NCI-H2171 treated with DMSO at 0.1 percent for 48 hours (cell line): ENCODE measurements at places on chromosomes 5 and 9.
A peak's percentile ranks its signal among the peaks of the same experiment; 100 is the strongest.

- peak; percentile 56 for DNase-seq
These were observed 51.7 kb downstream of the S1PR3 start for GRCh38 chr9:89042984-89043383.

- DNase-seq: no peak
These were observed 41.4 kb upstream of the CTNNA1 start for GRCh38 chr5:138711811-138712210.

- DNase-seq: no peak
These were observed 13.8 kb downstream of the ZNF608 start for GRCh38 chr5:124732428-124733328.

GRCh38 chr9:68895741-68896478, 118.0 kb downstream of the PRKACG start:
- DNase-seq: no peak

DNA sequence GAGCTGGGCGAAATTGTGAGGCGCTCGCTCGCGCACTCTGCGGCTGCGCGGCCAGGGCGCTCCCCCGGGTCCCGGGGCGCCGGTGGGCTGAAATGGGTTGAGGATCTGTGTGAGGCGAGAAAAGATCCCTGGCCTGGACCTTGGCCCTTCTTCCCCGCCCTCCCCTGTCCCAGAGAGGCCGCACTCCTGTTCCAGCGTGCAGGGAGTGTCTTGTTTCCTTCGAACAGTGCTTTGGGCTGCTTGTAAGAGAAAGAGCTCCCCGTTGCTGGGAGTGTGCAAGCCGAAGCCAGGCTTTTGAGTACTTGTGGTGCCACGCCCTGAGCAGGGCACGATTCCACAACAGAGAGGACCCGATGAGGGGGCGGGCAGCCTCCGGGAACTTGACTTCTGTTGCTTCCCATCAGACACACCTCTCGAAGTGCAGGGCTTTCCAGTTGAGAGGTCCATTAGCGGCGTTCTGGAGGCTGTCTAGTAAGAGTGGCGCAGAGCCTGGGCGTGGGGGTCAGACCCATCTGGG, 535 bp downstream of the DOLPP1 start:
- peak; percentile 54 for DNase-seq

- DNase-seq: no peak
These were observed 53.5 kb downstream of the RNF38 start for GRCh38 chr9:36346569-36346968.

DNA sequence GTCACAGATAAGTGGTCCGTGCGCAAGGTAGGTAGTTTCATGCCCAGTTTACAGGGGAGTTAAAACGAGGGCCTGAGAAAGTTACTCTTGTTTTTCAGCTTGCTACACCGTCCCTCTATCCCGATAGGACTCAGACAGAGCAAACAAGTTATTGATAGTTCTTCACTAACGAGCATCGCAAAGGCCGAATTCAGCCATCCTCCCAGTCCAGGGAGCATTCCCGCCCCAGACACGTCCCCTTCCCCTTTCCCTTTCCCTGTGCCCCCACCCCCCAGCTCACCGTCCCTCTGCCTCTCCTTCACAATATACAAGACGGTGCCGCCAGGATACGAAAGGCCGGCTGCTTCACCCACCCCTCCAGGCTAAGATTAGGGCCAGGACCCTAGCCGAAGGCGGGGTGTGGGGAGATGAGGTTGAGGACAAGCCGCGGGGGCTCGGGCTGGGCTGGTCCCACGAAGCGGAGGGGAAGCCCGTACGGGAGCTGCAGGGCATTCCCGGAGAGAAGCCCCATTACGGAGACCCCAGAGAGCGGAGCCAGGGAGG, 599 bp downstream of the KIAA1191 start:
- no peak for DNase-seq

DNA sequence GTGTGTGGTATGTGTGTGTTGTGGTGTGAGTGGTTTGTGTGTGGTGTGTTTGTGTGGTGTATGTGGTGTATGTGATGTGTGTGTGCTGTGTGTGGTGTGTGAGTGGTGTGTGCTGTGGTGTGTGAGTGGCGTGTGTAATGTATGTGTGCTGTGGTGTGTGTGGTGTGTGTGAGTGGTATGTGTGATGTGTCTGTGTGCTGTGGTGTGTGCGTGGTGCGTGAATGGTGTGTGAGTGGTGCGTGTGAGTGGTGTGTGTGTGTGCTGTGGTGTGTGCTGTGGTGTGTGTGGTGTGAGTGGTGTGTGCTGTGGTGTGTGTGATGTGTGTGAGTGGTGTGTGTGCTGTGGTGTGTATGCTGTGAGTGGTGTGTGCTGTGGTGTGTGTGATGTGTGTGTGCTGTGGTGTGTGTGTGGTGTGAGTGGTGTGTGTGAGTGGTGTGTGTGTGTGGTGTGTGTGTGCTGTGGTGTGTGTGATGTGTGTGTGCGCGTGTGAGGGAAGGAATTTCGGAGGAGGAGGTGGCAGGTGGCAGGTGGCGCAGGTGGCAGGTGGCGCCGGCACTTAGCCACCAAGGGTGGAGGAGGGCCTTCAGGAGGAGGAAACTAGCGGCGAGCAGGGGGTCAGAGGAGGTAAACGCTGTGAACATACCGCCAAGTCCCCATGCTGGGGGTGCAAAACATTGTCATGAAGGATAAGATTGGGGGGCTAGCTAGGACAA, 191.8 kb downstream of the MELK start:
- peak; percentile 65 for DNase-seq

- DNase-seq: no peak
These were observed 179.7 kb downstream of the PIK3R1 start for GRCh38 chr5:68395302-68395701.

- no peak for DNase-seq
These were observed 4.5 kb downstream of the REEP5 start for GRCh38 chr5:112917453-112917995.

GRCh38 chr9:121071756-121072421, 2.9 kb upstream of the CNTRL start:
- DNase-seq: no peak

DNA sequence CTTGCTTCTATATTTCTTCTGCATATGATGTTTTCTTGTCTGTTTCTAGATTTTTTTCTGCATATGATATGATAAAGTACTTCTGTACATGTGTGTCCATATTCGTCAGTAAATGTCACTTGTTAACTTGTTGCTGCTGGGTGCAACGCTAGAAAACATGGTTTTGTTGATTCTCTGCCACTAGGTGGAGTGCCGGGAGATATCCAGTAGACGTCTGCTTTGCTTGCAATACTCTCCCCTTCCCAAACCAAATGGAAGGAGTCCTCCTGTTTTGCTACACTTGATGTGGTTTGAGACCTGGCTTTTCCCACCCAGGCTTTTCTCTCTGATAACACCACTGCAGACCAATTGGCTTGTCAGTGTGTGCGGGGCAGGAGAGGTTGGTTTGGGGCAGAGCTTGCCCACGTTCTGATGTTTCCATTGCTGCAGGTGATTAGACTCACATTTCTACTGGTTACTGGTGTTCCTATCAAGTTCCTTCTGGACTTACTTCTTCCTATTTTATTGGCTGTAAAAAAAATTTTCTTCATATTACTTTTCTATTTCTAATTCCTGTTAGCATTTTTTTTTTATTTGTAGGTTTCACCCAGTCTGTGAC, 900.0 kb upstream of the CDH10 start:
- peak; percentile 46 for DNase-seq

DNA sequence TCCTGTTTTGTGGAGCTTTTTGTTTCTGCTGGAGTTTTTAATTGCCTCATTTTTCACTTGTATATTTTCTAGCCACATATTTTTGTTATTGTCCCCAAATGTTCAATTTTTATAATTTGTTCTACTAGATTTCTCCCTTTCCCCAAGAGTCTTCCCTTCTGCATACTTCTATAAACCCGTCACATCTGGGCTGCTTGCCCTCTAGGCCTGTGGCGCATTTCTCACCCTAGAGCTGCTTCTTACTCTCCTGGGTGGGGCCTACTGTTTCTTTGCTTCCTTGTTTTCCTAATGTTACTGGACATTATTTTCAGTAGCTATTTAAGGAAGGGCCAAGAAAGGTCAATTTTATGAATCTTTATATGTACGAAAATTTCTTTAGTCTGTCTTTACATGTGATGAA, 51.5 kb downstream of the NXNL2 start:
- no peak for DNase-seq

- peak; percentile 11 for DNase-seq
These were observed 7.9 kb downstream of the G3BP1 start for GRCh38 chr5:151779531-151780125.

GRCh38 chr5:139677736-139678613, 29.8 kb downstream of the CXXC5 start:
- DNase-seq: peak; percentile 44

DNA sequence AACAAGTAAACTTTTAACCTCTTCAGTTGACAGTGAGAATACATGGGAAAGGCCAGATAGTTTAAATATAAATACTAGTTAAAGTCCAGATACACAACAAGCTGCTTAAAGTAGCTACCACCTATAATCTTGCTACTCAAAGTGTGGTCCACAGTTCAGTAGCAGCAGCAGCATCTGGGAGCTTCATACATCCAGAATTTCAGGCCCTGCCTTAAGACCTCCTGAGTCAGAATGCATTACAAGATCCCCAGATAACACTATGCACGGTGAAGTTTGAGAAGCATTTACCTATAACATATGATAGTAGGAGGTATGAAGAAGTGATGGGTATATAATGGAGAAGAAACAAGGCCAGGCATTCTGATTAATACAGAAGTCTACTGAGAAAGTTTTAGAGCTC, 244.5 kb downstream of the EFNA5 start:
- DNase-seq: no peak

DNA sequence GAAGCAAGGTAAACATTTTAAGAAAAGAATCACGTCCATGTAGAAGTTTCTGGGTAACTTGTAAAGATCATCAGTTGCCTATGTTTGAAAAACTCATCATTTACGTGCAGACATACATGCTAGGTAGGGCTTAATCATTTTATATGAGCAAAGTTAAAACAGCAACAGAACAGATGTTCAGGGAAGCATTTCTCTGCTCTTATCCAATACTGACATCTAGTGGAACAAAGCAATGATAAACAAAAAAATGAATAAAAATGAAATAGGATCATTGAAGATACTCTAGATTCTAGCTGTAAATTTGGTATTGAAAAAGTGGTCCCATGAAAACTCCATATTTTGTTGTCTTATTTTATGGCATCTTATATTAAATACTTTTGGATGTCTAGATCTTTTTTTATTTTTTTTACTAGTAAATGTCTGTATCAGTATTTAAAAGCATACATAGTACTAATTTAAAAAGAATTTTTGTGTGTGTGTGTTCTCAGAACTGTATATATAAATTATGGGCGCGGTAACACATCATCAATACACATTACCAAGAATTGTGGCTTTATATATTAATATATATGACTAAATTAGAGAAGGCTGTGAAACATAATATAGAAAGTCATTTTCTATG, 1050.2 kb downstream of the CDH12 start:
- DNase-seq: peak; percentile 85

DNA sequence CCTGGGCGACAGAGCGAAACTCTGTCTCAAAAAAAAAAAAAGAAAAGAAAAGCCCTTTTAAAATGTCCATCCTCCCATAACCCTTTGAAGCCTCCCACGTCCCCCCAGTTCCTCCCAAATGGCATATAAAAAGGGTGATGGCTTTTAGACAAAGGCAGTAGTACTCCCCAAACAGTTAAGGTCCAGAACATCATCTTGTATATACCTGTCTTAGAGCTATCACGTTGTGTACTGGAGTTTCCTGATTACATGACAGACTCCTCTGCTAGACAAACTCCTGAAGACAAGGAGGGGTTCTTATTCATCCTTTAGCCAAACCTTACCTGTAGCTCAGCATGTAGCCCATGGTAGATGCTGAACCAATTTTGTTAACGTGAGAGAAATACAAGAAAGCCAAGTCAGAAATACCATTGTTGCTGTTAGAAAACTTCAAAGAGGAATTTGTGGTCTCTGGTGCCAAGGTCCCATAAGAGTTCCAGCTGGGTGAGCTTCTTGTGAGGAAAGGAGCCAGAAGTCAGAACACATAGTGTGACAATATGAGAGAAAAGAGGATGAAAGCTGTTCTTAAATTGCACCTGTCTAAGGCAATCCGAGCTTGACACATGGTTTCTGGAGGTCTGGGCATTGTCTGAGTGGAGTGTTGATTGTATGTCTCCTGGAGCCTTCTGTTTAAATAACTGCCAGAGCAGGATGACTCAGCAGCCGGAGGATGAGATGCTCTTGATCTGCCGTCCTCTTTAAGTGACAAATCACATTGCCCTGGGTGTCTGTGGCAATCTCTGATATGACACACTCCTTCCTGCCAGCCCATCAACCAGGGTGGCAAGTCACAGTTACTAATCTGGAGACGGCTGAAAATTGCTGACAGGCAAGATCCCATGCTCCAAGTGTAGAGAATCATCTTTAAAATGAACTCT, 69.1 kb downstream of the ARRDC3 start:
- DNase-seq: peak; percentile 72

DNA sequence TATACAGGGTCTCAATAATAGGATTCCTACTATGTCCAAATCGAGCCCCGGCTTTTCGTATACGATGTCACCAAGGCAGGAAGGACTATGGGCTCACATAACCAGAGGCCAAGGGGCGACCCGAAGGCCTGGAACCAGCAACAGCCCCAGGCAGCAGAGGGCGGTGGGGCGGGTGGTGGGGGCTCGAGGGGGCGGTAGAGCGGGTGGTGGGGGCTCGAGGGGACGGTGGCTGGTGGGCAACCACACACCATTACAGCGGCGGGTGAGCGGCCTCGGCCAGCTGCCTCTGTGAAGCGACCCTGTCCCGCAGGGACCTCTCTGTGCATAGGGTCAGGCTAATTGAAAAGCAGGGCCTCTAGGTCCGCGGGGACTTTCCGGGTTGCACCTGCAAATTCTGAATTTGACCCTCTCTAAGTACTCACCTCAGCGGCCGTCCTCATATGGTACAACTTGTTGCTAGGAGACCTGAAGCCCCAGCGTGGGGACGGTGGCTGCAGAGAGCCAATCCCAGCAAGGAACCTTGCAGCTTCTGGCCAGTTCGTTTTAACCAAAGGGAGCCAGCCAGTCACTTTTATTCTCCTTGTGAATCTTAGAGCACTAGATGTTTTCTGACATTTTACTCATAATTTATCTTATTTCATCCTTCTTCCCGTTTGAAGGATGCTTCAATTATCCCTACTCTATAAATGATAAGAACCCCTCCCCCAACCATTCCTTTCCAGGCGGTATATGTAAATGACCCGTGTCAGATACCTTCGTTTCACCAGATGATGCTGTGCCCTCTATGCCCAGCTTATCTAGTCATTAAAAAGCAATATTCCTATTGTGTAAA, at the start of gene NME5:
Gene NME5, minus strand, starts transcription at position 480 of the 832 bp plus-strand sequence. CDS start 648 bp downstream, outside the sequence.
- DNase-seq: no peak

- DNase-seq: no peak
These were observed 222.7 kb downstream of the PDZD2 start for GRCh38 chr5:31861601-31862000.

- no peak for DNase-seq
These were observed 443 bp downstream of the GABRB2 start for GRCh38 chr5:161546095-161546469.

GRCh38 chr9:96156171-96156974, 145.6 kb downstream of the HSD17B3 start:
- DNase-seq: peak; percentile 19

GRCh38 chr5:119187776-119188529, 117.1 kb downstream of the DMXL1 start:
- DNase-seq: no peak
